ENCODE measurements at places on chromosomes 12 and 14. TPM values are rescaled to one million over a fixed set of nuclear protein-coding genes. Genes with fewer than 3 reads are reported as not detected.

Gene CYP46A1
- total RNA-seq: 0.26 TPM

Gene RD3L
- total RNA-seq: 0.11 TPM

Gene GDF3
- 1.2 TPM for total RNA-seq

Gene DUSP6
- total RNA-seq: 478 TPM

Gene RND1
- 2.1 TPM for total RNA-seq

Gene ABHD12B
- total RNA-seq: not detected

Gene MYO1A
- total RNA-seq: not detected

Gene GZMB
- not detected for total RNA-seq

Gene SLCO1B1
- total RNA-seq: not detected

Gene INSM2
- total RNA-seq: not detected

Gene GPD1
- total RNA-seq: not detected

Gene RASSF9
- total RNA-seq: 6.1 TPM

Gene MYF6
- not detected for total RNA-seq

Gene SERPINA1
- not detected for total RNA-seq

Gene PGF
- total RNA-seq: 8.6 TPM

Gene GLI1
- total RNA-seq: not detected

Gene HOXC12
- total RNA-seq: not detected

Gene SYT1
- total RNA-seq: 5.2 TPM

Gene JPH4
- total RNA-seq: not detected

Gene SLC6A15
- total RNA-seq: 1.0 TPM

Gene TRIAP1
- 38.2 TPM for total RNA-seq

Gene ZNF891
- 0.54 TPM for total RNA-seq

Gene BCL7A
- total RNA-seq: 6.6 TPM

Gene PTHLH
- not detected for total RNA-seq

Gene HNF1A
- not detected for total RNA-seq

Gene KLRB1
- total RNA-seq: not detected

Gene LALBA
- not detected for total RNA-seq

Gene PRH2
- not detected for total RNA-seq

Gene EML5
- total RNA-seq: 0.09 TPM

Gene NOPCHAP1
- 5.2 TPM for total RNA-seq

Gene ATF7IP
- total RNA-seq: 21.5 TPM

Gene FBXL14
- total RNA-seq: 13.3 TPM

Gene FAM216A
- 9.3 TPM for total RNA-seq

Gene TCL1B
- total RNA-seq: not detected

Gene CIROP
- total RNA-seq: not detected

Gene BICDL1
- under 0.01 TPM for total RNA-seq

Gene KRT8
- total RNA-seq: 9.4 TPM

Gene SETD1B
- total RNA-seq: 1.3 TPM

Gene ARMH4
- 5.5 TPM for total RNA-seq

Gene SYCP3
- 0.17 TPM for total RNA-seq

Gene ZNF84
- 17.0 TPM for total RNA-seq

Gene PLEKHG7
- not detected for total RNA-seq

Gene AP1G2
- total RNA-seq: 30.0 TPM

Gene SERPINA10
- not detected for total RNA-seq

Gene FOS
- total RNA-seq: 548 TPM

Gene NEDD1
- 26.7 TPM for total RNA-seq

Gene WDR20
- 15.4 TPM for total RNA-seq

Gene NOS1
- not detected for total RNA-seq

Gene SLC5A8
- not detected for total RNA-seq

Gene NFATC4
- total RNA-seq: 0.34 TPM

Gene RGS6
- total RNA-seq: not detected

Gene KRT82
- not detected for total RNA-seq

Gene SLC2A3
- 82.9 TPM for total RNA-seq

Gene GLS2
- 0.11 TPM for total RNA-seq

Gene OAS2
- 0.95 TPM for total RNA-seq

Gene KLRF1
- not detected for total RNA-seq

Gene CLEC4C
- not detected for total RNA-seq

Gene CCDC177
- total RNA-seq: not detected

Gene CD163
- not detected for total RNA-seq

Gene IQSEC3
- under 0.01 TPM for total RNA-seq

Measured in dermis lymphatic vessel endothelial cell (primary cell).